ENCODE measurements at places on chromosomes 5 and 9. TPM values are rescaled to one million over a fixed set of nuclear protein-coding genes. Genes with fewer than 3 reads are reported as not detected.

FAM153A gene
- 1.4 TPM for total RNA-seq

SMIM33 gene
- not detected for total RNA-seq

FGF18 gene
- not detected for total RNA-seq

PCDHGA2 gene
- 0.27 TPM for total RNA-seq

AHRR gene
- 2.4 TPM for total RNA-seq

SHC3 gene
- 0.03 TPM for total RNA-seq

SLC34A3 gene
- total RNA-seq, result not detected

ACOT12 gene
- 0.03 TPM for total RNA-seq

ZMYND19 gene
- total RNA-seq, result 46.8 TPM

SELENOP gene
- not detected for total RNA-seq

CDKN2A gene
- not detected for total RNA-seq

SPINK13 gene
- total RNA-seq, result not detected

CD74 gene
- total RNA-seq, result 0.17 TPM

CCL19 gene
- total RNA-seq, result not detected

PIP5KL1 gene
- total RNA-seq, result 0.73 TPM

SLC25A48 gene
- total RNA-seq, result 1.4 TPM

EPB41L4B gene
- total RNA-seq, result 3.6 TPM

ROR2 gene
- total RNA-seq, result 0.03 TPM

NMUR2 gene
- not detected for total RNA-seq

PCDHGC5 gene
- total RNA-seq, result 1.4 TPM

PLAC8L1 gene
- not detected for total RNA-seq

SPARC gene
- total RNA-seq, result 955 TPM

NUTM2G gene
- total RNA-seq, result not detected

KIF20A gene
- total RNA-seq, result 99.6 TPM

PCDHB14 gene
- 0.08 TPM for total RNA-seq

LCN12 gene
- total RNA-seq, result not detected

ADRA1B gene
- 1.1 TPM for total RNA-seq

FREM1 gene
- 0.05 TPM for total RNA-seq

OR13C8 gene
- not detected for total RNA-seq

PAPPA gene
- total RNA-seq, result 5.4 TPM
